GM12891 (cell line): ENCODE measurements at places on chromosomes 12 and 14.

DNA sequence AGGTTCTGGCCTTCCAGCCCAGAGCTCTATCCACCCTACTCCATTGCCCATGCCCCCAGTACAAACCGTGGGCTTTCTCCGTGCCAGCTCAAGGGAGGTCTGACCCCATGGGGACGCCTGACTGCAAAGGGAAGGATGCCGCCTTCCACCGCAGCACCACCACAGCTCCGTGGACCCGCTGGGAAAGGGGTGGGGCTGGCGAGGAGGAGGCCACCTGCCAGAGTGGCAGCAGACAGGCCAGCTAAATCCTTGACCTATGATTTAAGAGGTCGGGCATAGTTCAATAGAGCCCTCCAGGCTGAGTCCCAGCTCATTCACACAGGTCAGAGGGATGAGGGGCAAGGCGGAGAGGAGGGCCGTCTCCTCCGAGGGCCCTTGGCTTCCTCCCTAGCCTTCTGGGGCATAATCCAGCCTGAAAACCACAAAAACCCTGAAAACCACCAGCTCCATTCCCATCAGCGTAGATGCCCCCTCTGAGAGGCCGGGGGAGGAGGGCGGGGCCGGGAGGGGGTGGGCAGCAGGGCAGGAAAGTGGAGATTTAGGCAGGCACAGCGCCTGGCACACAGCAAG lies 14.9 kb upstream of the FIGNL2 start:
- DNase-seq = no peak

- no peak for DNase-seq
Observed at GRCh38 chr12:113069149-113069548, 12.6 kb downstream of the DTX1 start.

GRCh38 chr14:96713426-96713825 lies 83.8 kb upstream of the VRK1 start:
- no peak for DNase-seq

DNA sequence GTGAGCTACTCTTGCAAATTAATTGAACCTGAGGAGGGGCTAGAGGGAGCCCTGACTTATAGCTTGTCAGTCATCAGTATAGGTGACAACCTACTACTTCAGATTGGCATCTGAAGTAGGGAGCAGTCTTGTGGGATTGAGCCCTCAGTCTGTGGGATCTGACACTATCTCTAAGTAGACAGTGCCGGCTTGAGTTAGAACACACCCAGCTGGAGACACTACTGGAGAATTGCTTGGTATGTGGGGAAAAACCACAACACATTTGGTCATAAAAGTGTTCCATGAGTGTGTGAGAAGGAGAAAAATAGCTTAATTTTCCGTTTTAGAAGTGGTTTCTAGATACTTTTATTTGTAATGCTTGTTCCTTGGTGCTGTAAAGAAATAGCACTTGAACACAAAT lies 30.5 kb upstream of the DDHD1 start:
- no peak for DNase-seq

GRCh38 chr14:61257469-61258057 lies 23.6 kb downstream of the TMEM30B start:
- no peak for DNase-seq

GRCh38 chr12:65673156-65673690 lies 151.1 kb upstream of the HMGA2 start:
- no peak for DNase-seq

DNA sequence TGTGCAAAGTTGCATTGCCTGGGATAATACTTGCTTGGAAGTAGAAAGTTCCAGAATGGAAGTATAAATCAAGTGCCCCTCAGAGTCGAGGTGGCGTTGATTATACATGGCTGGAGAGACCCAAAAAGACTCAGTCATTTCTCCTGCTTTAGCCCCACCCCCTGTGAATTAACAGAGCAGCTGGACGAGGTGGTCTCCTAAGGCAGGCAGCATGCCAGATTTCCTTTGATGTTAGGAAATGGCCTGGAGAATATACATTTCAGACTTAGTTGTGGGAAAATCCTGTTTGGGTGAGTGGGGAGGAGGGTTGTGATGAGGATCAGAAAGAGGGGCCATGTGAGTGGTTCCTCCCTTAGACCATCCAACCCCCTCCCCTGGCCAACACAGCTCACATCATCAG lies 406.1 kb upstream of the TMPO start:
- no peak for DNase-seq

- DNase-seq = no peak
Observed at GRCh38 chr12:55703901-55704761, 3.6 kb downstream of the ITGA7 start.

DNA sequence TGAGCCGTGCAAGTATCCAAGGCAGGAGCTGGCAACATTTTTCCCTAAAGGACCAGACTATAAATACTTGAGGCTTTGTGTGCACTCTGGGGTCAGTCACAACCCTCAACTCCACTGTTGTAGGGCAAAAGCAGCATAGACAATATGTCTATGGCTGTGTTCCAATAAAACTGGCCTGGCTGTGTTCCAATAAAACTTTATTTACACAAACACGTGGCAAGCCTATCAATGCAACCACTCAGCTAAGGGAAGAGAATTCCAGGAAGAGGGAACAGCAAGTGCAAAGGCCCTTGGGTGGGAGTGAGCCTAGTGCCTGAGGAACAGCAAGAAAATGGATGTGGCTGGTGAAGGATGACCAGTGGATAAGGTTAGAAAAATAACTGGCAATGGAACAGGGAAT lies 11.3 kb upstream of the FAM181A start:
- DNase-seq = no peak
